ENCODE measurements at places on chromosomes 12 and 14.
A peak's percentile ranks its signal among the peaks of the same experiment; 100 is the strongest.

GRCh38 chr14:101350691-101351090 lies 210.6 kb upstream of the DIO3 start:
- no peak for DNase-seq

DNA sequence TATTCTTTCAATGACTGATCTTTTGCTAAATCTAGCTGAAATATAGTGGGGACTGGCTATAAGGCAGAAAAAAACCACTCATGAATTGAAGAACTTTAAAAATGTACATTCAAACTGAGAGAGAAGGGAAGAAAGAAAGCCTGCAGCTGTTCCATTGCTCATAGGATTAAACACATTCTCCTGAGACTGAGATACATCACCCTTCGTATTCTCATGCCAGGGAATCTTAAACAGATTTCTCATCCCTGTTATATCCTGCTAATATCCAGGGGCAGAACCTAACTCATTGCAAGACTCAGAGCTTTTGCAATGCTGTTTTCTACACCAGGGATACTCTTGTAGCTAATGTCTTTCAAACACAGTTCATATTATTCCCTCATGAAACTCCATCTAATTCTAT lies 67.2 kb upstream of the ACSS3 start:
- no peak for DNase-seq

- DNase-seq: no peak
These were observed 1277.0 kb downstream of the TMEM121 start for GRCh38 chr14:106803379-106803778.

DNA sequence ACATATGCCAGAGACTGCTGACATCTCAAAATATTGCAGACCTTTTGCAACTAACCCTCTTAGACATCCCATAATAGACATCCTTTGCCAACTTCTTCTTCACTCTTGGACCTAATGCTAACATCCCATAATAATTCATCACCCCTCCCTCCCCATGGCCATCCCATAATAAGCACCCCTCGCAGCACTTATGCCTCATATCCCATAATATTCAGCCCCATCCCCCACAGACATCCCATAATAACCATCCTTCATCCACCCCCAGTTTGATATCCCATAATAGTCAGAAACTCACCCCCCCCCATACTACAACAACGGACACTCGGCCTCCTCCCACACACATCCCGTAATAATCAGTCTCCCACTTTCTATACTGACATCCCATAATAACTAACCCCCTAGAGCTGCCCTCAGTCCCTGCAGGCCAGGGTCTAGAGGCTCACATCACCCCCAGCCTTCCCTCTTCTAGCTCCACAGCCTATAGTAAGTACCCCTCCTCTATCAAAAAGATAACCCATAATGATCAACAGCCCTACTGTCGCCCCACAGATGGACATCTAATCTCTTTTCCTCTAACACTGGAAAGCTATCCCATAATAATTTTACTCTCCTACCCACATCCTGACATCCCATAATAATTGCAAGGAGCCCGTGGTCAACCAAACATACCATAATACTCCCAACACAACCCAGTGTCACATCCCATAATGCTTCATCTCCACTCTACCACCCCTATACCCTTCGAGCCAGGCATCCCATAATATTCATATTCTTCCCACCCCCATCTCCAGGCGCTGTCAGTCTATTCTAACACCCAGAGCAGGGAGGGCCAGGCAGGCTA lies 792 bp upstream of the CHD4 start:
- DNase-seq: no peak

DNA sequence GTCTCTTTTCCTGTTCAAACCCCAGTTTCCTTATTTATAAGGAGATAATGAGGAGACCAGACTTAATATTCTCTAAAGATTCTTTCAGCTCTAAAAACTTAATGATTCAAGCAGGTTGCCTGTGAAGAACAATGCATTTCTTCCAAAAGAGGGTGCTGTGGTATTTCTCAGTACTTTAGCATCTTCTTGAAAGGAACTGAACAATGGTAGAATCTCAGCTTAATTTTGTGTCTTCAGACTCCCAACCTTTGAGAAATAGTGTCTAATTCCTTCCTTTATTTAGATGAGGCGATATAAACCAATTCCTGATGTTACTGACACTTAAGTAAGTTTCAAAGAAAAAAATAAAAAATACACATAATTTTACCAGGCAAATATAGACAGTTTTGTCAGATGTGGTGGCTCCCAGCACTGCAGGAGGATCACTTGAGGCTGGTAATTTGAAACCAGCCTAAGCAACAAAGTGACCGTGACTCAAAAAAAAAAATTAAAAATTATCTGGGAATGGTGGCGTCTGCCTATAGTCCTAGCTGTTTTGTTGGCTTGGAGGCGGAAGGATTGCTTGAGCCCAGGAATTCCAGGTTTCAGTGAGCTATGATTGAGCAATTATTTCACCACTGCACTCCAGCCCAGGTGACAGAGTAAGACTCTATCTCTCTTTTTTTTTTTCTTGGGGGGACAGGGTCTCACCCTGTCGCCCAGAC lies 76.9 kb upstream of the PSMA6 start:
- no peak for DNase-seq

GRCh38 chr14:72512925-72513324 lies 381.0 kb downstream of the DPF3 start:
- DNase-seq: no peak

- no peak for DNase-seq
These were observed 40.4 kb downstream of the TMCC3 start for GRCh38 chr12:94609917-94610443.

- DNase-seq: no peak
These were observed 7.7 kb downstream of the KRT83 start for GRCh38 chr12:52313461-52313860.

- DNase-seq: no peak
These were observed 1417.1 kb downstream of the AACS start for GRCh38 chr12:126482238-126482889.

GRCh38 chr14:100289916-100290606 lies 16.2 kb downstream of the SLC25A29 start:
- no peak for DNase-seq

GRCh38 chr12:45278447-45278846 lies 62.6 kb downstream of the ANO6 start:
- DNase-seq: no peak

GRCh38 chr12:19179986-19180385 lies 50.5 kb downstream of the PLEKHA5 start:
- DNase-seq: no peak

- DNase-seq: no peak
These were observed 282.5 kb upstream of the TMPO start for GRCh38 chr12:98232753-98233390.

DNA sequence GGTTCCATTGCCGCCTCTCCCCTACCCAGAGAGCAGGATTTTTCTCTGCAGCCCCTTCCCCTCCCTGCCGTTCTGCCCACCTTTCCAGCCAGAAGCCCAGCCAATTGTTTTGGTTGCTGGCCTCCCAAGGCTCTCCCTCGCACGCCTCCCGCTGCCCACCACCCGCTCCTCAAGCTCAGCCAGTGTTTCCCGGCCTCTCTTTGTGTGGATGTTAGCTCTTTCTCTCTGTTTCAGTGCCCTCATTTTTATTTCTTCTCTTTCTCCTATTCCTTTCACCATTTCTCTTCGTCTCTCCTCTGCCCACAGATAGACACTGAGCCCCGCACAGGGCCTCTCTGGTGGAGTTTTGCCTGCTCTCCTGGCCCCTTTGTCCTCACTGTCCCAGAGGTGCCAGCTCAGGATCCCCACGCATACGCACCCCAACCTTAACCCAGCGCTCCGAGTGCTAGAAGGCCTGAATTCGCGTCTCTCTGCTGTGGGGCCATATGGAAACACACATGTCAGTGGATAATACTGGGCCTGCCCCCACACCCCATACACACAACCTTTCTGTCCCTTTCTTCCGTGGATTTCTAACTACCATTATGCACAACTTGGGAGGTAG lies 54.9 kb downstream of the SMUG1 start:
- no peak for DNase-seq

GRCh38 chr12:131803961-131804521 lies 24.2 kb upstream of the MMP17 start:
- no peak for DNase-seq

- DNase-seq: no peak
These were observed 15.9 kb upstream of the DHRS2 start for GRCh38 chr14:23620177-23620702.

- no peak for DNase-seq
These were observed 20.2 kb downstream of the CLSTN3 start for GRCh38 chr12:7150356-7150755.

DNA sequence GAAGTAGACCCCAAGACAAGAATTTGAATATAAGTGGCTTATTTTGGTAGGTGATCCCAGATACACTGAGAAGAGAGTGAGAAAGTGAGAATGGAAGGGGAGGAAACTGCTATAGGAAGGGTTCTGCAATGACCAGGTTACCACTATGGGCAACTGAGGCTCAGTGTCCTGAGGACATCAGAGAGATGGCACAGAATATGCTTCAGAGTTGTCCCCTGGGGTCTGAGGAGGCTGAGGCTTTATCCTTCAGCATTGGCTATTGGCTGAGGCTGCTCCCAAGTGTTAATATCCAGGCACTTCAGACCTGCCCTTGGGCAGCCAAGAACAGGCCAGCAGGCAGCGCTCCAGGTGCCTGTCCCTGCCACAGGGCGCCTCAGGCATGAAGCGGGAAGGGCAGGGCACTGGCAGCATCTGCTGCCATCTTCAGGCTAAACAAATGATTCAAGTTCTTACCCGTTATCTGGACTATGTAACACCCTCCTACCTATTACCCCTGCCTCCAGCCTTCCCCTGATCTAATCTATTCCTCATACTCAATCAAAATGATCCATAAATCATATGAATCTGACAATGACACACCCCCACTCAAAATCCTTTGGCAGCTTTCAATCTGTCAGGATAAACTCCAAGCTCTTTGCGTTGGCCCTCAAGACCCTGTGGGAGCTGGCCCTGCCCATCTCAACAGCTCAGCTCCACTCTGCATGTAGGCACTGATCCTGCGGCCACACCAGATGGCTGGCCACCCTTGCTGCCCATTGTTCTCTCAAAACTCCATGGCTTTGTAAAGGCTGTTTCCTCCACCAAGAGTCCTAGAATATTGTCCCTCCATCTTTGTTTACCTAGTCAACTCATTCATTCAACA lies 42.4 kb downstream of the CKAP4 start:
- DNase-seq: no peak

DNA sequence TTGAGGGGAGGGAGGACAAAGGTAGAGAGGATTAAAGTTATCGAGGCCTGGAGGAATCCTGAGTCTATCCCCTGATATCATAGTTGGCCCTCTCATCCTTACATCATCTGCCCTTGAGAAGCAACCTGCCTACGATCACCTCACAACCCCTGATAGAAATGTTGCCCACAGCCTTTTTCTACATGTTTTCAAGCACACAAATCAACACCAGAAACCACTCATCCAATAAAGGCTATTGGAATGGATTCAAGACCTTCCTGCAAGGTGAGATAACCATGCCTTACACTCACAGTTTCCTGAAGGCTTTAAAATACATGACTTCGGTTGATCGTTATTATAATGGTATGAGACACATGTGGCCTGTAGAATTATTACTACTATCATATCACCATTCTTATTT lies 175.7 kb upstream of the EGLN3 start:
- no peak for DNase-seq

DNA sequence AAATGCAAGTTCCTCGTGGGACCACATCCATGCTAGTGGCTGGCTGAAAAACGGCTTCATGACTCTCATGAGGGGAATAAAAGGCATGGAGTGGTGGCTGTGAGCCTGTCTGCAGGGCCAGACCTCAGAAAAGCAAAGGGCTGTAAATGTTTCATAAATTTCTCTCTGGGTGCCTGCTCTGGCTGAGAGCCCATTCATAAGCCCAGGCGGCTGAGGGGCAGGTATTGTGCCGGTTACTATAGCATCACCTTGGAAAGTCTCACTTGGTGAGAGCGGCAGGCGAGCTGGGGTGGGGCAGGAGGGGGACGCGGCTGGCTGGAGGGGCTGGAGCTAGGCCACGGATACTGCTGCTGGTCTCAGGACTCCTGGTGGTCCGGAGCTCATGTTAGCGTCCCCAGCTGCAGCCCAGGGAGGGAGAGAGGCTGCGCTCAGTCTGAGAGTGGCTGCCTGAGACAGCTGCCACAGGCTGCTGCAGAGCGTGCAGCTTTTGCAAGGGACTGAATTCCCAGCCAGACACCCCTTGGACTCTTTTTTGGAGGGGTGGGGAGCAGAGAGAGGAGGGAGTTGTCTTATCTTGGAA lies at the start of gene SLC17A8:
Gene SLC17A8, plus strand, starts transcription at position 431 of the 580 bp plus-strand sequence. CDS start 318 bp downstream, outside the sequence.
- no peak for DNase-seq

- DNase-seq: no peak
These were observed 54.9 kb downstream of the ATF7 start for GRCh38 chr12:53571295-53571694.

- DNase-seq: no peak
These were observed 249.5 kb downstream of the APAF1 start for GRCh38 chr12:98894412-98895085.

GRCh38 chr12:128250096-128250495 lies 16.9 kb upstream of the TMEM132C start:
- no peak for DNase-seq

- peak; percentile 31 for DNase-seq
These were observed 109.9 kb downstream of the NCOR2 start for GRCh38 chr12:124457287-124458219.

- DNase-seq: no peak
These were observed 24.2 kb upstream of the YAF2 start for GRCh38 chr12:42262271-42262670.

DNA sequence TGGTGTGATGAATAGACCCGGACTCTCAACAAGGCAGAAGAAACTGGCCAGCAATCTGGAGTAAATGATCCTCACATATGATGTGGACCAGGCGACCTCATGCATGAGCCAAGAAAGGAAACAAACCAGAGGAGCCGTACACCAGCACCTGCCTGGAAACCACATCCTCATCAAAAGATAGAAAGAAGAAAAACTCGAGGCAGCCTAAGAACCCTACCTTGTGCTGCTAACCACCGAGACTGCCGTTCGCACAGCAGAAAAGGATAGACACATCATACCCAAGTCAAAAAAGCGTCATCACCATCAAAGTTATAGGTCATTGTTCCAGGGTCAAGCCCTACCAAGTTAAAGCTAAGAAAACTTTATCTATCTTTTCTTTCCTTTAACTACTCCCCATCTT lies 66.7 kb downstream of the RESF1 start:
- DNase-seq: peak; percentile 8

- DNase-seq: no peak
These were observed 1.8 kb upstream of the FBXO21 start for GRCh38 chr12:117192057-117192456.

DNA sequence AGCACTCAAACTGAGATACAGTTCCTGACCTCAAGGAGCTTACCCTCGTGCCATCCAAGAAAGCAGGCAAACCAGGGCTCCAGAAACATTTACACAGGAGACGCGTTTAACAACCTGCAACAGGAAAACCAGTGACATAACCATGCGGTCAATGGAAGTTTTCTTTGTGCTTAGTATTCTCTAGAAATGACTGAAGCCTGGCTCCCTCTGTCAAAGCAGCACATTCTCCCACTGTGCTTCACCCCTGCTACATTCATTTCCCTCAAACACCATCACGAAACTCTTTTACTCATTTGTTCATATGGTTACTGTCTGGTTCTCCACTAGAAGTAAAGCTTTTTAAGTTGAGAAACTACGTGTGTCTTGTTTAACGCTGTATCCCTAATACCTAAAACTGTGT lies 161.3 kb upstream of the CCND2 start:
- DNase-seq: no peak

GRCh38 chr12:49331380-49332222 lies 5.4 kb downstream of the C1QL4 start:
- DNase-seq: no peak
